ENCODE measurements at places on chromosomes 12 and 14.

GRCh38 chr12:14902465-14902864 lies 16.8 kb upstream of the MGP start:
- DNase-seq = no peak

DNA sequence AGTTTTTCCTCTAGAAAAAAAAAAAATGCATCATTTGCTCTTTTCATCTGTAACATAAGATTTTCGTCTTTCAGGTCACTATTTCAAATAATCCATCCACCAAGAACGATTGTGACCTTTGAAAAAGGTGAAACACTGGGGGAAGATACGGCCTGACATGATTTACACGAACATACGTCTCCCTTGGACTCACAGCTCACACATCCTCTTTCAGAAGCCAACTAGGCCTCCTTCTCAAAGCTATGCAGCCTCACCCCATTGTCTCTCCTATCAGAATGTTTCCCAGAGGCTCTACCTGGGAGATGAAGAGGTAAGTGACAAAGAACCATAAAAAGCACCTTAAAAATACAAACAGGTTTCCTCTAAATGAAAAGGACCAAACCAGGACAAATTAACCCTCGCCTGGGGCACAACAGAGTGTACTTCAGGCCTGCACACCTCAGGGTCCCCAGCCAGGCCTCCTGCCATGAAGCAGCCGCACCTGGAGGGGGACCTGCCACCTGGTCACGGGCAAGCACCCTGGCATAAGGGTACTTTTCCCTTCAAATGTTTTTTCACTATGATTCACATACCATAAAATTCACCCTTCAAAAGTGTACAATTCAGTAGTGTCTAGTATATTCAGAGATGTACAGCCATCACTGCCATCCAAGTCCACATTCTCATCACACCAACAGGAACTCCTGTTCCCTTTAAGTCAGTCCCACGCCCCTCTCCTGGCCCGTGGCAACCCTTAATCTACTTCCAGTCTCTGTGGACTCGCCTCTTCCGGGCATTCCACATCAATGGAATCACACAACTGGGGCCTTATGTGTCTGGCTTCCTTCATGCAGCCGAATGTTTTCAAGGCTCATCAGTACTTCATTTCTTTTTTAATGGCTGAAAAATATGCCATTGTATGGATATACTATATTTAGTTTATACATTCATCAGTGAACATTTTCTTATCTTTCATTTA lies 5.4 kb downstream of the SLC15A4 start:
- no peak for DNase-seq

- DNase-seq = no peak
Measured at GRCh38 chr12:122040579-122041386, 19.1 kb downstream of the BCL7A start.

DNA sequence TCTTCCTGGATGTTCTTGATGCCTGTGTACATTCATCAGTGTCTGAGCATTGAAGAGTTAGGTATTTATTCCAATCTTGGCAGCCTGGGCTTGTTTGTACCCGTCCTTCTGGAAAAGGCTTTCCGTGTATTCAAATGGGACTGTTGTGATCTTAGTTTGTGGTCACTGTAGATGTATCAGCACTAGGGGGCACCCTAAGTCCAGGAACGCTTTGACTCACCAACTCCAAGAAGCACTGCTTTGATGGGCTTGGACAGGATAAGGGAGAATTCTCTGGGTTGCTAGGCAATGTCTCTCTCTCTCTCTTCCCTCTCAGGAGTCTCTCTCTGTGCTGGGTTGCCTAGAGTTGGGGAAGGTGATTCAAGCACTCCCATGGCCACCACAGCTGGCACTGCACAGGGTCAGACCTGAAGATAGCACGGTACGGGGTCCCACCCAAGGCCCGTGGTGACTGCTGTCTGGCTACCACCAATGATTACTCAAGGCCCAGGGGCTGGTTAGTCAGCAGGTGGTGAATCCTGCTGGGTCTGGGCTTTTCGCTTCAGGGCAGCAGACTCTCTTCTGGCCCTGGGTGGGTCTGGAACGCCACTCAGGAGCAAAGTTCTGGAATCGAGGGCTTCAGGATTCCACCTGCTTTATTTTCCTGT lies 211.1 kb upstream of the RGS6 start:
- DNase-seq = no peak

- no peak for DNase-seq
Measured at GRCh38 chr12:13195785-13196129, 769 bp upstream of the EMP1 start.

GRCh38 chr12:25875661-25876060 lies 82.8 kb upstream of the RASSF8 start:
- DNase-seq = no peak

- DNase-seq = no peak
Measured at GRCh38 chr14:58798173-58798572, 160.4 kb downstream of the DACT1 start.

DNA sequence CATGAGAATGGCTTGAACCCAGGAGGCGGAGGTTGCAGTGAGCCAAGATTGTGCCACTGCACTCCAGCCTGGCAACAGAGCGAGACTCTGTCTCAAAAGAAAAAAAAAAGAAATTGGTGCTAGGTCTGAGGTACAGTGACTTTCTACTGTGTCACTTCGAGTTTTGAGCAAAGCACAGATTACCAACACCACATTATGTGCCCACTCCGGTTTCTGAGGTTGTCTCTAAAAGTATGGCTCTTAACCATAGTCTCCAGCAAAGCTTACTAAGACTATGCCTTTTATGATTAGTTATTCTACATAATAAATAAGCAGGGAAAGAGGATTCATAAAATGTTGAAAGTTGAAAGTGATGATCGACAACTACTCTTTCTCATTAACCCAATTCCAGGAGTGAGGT lies 8.0 kb downstream of the RBM23 start:
- DNase-seq = no peak

GRCh38 chr14:102785595-102785963 lies 8.3 kb downstream of the TRAF3 start:
- DNase-seq = no peak

- DNase-seq = peak; percentile 17
Measured at GRCh38 chr14:31206536-31207286, 882 bp downstream of the HECTD1 start.

DNA sequence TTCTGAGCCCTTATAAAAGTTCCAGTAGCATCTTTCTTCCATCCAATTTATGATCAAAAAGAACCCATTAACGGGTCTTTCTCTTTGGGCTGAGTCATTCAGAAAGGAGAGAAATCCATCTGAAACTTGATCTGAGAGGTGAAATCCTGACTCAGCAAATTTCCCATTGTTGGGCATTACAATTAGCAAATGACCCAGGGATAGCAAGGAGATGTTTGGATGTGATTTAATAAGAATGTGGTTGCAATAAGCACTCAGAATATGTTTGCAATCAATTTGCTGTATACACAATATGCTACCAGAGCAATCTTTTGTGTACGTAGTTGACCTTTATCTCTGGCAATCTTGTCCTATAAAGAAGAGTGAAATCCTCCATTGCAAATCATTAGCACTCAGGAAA lies 122.7 kb downstream of the CCDC60 start:
- DNase-seq = no peak

DNA sequence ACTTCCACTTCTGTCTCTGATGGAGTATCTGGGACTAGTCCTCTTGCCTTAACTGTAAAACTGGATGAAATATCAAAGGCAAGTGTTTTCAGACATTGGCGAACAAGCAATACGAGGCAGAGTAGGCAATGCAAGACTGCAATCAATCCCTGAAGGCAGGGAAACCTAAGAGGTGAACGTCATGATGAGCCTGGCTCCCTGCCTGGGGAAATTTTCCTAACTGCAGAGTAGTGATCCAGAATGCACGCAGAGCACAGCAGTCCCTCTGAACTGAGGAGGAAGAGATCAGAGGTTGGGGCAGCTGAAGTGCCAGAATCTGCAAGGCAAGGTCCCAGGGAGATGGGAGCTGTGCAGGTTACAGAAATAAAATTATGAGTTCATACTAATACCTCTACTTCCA lies 18.5 kb downstream of the BHLHE41 start:
- DNase-seq = no peak

DNA sequence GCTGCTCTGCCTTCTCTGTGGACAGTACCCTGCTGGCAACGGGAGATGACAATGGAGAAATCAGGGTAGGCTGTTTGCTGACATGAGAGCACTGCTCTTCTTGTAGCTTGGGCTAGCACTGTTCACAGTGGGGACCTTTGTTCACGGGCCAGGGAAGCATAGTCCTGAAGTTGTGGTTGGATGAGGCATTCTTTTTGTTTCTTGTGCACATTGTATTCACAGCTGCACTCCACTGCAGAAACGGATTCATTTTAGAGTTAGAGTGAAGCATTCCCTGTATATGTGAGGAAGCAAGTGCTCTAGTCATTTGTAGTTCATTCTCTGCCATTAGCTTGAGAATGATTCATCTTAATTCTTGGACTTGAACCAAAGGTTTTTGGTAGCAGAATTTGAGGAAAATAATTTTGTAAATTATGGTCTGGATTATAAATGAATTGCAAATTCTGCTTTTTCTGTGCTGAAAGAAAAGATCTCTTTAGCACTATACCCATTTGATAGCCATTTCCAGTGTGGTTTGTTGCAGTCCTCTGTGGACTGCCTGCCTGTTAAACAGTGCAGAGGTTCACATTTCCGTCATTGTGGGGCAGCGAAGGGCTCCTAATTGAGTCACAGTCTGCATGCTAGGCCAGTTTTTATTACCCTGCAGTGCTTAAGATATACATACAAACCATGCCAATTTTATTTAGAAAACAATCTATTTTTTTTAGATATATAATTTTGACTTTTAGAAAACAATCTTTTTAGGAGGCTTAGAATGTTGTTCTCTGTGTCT lies 80.6 kb downstream of the APAF1 start:
- DNase-seq = no peak

GRCh38 chr12:2501464-2502191 lies 293.1 kb upstream of the FKBP4 start:
- no peak for DNase-seq

- no peak for DNase-seq
Measured at GRCh38 chr12:25830456-25830855, 128.0 kb upstream of the RASSF8 start.

- DNase-seq = no peak
Measured at GRCh38 chr14:66813636-66814035, 305.7 kb downstream of the GPHN start.

DNA sequence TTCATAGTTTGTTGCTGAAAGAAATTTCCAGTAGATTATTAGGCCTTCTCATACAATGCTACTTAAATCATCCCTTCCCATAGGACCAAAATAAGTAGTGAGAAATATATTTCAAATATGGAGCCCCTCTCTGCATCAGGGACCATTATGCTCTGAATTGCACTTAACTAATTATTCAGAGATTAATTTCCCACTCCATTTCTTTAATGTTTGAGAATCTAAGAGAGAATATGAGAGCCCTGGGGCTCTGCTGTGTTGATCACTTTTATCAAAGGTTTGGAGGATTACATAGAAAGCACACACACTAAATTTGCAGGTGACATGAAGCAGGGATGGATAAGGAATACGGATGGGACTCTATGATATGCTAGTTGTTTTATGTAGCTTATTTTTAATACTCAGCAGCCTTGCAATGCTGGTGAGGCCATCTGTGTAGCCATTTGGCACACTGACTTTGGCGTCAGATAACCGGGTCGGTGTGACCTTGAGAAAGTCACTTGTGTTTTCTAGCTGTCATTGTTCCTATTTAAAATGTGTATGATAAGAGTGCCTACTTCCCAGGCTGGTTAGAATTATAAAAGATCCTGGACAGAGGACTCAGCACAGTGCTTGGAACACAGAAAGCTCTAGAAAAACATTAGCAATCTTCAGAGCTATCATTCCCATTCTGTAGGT lies 49.9 kb upstream of the FBXO21 start:
- DNase-seq = no peak

DNA sequence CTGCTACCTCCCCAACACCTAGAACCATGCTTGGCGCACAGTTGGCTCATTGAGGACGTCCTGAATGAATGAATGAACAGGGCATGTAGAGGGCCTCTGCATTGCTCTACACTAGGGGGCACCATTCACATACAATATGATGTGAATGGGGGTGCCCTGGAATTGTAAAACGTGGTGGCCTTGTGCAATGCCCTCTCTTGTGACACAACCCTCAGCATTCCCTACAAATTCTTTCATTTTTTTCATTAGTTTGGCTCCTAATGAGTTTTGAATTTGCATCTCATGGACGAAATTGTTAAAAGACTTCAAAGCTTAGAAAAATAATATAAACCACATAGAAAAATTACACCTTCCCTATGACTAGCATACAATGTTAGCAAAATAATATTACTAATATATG lies 2.3 kb upstream of the DIO2 start:
- DNase-seq = peak; percentile 51

DNA sequence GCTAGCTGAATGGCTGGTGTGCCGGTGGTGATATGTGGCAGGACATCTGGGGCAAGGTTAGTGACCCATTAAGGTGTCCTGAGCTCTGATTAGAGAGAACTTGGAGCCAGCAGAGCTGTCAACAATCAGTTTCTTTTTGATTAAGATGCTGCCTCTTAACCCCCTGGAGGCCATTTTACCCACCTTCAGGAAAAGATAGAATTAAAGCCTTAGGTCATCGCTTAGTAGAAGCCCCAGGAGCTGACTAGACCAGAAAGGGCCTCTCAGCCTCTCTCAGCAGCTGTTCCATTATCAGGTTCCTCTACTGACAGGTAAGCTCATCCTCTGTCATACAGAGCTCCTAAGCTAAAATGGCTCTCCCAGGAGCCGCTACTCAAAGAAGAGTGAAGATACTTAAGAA lies 339.0 kb downstream of the FUT8 start:
- DNase-seq = no peak

DNA sequence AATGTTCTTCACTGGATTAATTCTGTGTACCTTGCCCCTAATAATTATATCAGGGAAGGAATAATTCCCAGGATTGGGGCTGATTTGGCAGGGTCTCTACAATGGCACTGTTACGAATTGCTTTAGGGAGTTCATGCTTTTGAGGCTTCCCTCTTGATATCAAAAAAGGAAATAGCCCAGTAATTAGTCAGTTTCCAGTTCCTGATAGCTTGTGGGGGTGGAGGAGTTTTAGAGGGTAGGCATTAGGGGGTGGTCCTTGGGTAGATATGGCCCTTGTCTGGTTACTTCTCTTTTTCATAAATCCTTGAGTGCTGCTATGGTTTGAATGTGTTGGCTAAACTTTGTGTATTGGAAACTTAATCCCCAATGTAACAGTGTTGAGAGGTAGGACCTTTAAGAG lies 6.1 kb upstream of the SRSF5 start:
- no peak for DNase-seq

Measured in tibial nerve (tissue), 4 donors.